ENCODE measurements at places on chromosomes 6 and 20.

GRCh38 chr20:47761482-47762047 is 23.7 kb downstream of the SULF2 start:
- H3K4me1 ChIP-seq = peaks cover 23% of the 10 kb centered on the region
- H3K27me3 ChIP-seq = peaks cover 4% of the 10 kb centered on the region
- H3K36me3 ChIP-seq = peaks cover 1% of the 10 kb centered on the region
- no peak overlapping the region for H3K4me3 ChIP-seq

DNA sequence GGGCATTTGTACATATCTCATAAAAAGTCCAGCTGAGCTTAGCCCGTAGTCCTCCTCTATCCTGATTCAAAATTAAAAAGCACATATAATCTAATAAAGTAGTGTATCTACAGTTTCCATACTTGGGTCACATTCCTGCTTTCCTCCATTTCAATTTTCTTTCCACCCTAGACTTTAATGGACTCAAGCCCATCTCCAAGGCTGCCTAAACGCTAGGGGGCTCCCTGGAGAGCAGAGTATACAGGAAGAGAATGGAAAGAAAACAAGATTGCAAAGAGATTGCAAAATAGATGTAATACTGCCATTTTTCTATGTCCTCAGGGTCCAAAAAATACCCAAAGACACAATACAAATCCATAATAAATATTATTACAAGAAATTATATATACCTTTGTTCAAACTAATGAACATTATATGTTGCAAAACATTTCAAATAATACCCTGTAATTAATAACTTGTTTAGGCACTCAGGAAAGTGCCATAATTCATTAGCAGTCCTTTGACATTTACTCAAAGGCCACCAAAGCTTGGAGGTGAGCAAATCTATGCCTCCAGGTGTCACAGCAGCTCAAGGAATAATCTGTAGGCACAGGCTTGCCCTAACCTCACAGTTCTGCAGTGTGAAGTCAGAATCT is 2.4 kb upstream of the MCM3 start:
- peak; percentile 37 for DNase-seq
- H3K4me1 ChIP-seq = peaks cover 24% of the 10 kb centered on the region
- H3K27ac ChIP-seq = no peak overlapping the region
- H3K27me3 ChIP-seq = no peaks in the 10 kb centered on the region

DNA sequence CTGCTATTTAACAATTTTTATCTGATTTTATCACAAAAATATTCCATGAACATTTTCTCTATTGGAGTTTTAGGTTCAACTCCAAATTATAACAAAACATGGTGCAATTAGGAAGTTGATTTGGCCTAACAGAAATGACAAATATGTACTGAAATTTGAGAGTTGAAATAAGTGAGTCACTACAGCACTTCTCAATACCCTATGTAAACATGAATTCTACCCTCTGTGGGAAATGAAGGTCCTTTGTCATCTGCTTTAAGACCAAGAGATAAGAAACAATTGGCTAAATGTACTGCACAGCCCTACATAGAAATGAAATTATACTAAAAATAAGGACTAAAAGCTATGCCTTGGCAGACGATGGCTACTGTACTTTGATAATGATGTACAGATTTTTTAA is 86.2 kb upstream of the BEND6 start:
- H3K27me3 ChIP-seq = no peaks in the 10 kb centered on the region
- H3K27ac ChIP-seq = no peak overlapping the region
- DNase-seq = no peak
- no peaks in the 10 kb centered on the region for H3K36me3 ChIP-seq

DNA sequence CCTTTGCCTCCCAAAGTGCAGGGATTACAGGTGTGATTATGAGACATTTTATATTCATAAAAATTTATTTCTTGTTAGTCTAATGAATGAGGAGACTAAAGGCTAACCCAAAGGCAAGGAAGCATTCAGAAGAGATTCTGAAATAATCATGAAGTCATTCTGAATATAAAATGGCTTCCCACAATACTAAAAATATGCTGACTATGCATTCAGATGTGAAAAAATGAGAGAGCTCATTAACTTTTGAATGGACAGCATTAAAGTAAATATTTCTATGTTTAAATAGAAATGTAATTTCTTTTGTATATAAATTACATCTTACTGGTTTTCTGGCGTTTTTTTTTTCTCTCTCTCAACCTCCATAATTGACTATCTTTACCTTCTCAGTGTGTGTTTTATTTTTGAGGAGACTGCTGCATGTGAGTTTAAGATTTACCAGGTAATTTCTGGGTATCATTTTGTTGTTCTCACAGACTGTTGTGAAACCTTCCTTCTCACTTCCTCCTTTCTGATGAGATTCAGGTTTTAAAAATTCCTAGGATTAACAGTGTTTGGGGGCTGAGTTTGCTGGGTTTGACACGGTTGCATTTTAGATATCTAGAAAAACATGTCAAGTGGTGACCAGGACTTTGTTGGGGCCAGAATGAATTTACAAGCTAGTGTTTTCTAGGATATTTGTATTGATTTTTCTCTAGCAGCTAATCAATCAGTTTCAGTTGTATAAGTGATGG is 316.6 kb downstream of the CDKAL1 start:
- no peak for DNase-seq
- no peaks in the 10 kb centered on the region for H3K27me3 ChIP-seq
- no peak overlapping the region for H3K27ac ChIP-seq
- H3K36me3 ChIP-seq = no peaks in the 10 kb centered on the region
- H3K4me3 ChIP-seq = no peak overlapping the region

DNA sequence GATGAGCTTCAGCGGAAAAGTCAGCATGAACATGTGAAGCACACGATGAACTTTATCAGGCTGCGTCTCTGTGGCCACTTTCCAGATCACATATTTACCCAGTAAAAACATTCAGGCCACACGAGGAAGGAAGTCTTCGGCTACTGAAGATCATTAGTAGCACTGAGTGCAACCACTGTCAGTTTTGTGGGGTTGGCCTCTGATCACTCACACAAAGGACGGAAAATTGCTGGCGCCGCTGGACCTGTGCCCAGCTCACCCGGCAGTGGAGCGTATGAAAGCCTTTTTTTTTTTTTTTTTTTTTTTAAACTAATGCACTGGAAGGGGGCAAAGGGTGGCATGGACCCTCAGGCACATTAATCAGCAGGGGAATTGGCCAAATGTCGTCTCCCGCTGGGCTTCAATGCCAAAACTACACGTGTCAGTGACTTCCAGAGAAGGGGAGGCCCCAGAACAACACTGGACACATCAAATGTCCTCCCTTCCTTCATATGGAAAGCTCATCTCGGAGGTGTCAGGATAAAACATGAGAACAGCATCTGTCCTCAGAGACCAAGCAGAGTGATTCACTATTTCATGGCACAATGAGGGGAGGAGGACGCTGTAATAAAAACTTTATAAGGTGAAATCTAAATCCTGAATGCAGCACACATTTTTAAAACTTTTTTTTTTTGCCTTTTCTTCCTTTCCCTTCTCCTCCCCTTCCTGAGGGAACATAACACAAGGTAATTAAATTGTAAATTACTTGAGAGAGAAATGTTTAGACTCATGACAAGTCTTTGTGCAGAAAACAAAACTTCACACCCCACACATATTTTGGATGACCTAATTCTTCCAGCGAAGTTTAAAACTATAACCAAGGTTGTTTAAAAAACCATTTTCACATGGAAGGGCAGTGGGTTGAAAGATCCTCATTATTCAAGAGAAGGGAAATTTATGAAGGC is 223.4 kb downstream of the FOXC1 start:
- peak overlapping the region; percentile 35 for H3K27ac ChIP-seq
- peaks cover 47% of the 10 kb centered on the region for H3K4me1 ChIP-seq

- H3K27ac ChIP-seq = no peak overlapping the region
- H3K36me3 ChIP-seq = no peaks in the 10 kb centered on the region
- H3K4me1 ChIP-seq = no peaks in the 10 kb centered on the region
Measured at GRCh38 chr6:85465762-85466161, 15.9 kb downstream of the NT5E start.

- H3K4me3 ChIP-seq = no peak overlapping the region
- no peak overlapping the region for H3K27ac ChIP-seq
- peaks cover 11% of the 10 kb centered on the region for H3K4me1 ChIP-seq
- no peaks in the 10 kb centered on the region for H3K36me3 ChIP-seq
Measured at GRCh38 chr6:127912914-127913313, 12.1 kb upstream of the THEMIS start.

DNA sequence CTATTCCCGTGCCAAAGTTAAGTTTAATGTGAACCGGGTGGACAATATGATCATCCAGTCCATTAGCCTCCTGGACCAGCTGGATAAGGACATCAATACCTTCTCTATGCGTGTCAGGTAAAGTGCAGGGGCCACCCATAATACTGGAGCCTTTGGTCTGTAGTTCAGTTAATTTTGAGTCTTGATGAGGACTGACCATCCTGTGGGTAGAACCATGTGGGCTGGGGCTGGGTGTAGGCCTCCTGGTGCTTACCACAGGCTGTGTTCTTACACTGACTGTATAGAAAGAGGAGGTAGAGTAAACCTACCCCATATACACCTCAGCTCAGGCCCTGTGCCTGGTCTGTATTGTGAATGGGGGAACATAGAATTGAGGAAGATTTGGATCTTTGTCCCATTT is 2.4 kb downstream of the NOP56 start:
- H3K36me3 ChIP-seq = peaks cover 37% of the 10 kb centered on the region
- H3K27me3 ChIP-seq = no peaks in the 10 kb centered on the region
- H3K4me1 ChIP-seq = peaks cover 18% of the 10 kb centered on the region
- H3K27ac ChIP-seq = peak overlapping the region; percentile 66

GRCh38 chr6:16817594-16817993 is 56.3 kb upstream of the ATXN1 start:
- H3K27me3 ChIP-seq = no peaks in the 10 kb centered on the region
- DNase-seq = no peak
- peaks cover 3% of the 10 kb centered on the region for H3K36me3 ChIP-seq
- H3K27ac ChIP-seq = no peak overlapping the region
- H3K4me3 ChIP-seq = no peak overlapping the region

DNA sequence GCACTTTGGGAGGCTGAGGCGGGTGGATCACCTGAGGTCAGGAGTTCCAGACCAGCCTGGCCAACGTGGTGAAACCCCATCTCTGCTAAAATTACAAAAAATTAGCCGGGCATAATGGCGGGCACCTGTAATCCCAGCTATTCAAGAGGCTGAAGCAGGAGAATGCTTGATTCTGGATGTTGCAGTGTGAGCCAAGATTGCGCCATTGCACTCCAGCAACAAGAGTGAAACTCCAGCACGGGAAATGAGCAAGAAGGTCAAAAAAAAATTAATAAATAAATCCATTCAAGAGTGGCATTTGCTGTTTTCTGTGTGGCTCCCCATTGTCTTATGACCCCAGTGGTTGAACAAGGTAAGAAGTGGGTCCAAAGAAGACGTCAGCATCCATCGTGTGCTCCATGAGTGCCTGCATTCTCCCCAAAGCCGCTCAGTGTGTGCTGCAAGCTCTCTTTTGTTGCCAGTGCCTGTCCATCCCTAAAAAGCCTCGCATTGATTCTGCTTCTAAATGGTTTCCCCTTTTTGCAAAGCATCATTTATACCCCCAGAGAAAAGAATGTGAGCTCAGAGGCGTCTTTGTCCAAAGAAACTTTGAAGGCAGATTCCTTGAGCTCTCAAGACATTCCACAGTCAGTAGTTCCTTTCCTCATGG is 38.8 kb upstream of the MAP3K4 start:
- no peak overlapping the region for H3K27ac ChIP-seq
- peaks cover 2% of the 10 kb centered on the region for H3K27me3 ChIP-seq
- H3K4me3 ChIP-seq = no peak overlapping the region
- no peak for DNase-seq

GRCh38 chr20:54284928-54285704 is 77.2 kb downstream of the PFDN4 start:
- no peak for DNase-seq
- H3K36me3 ChIP-seq = no peaks in the 10 kb centered on the region
- no peaks in the 10 kb centered on the region for H3K4me1 ChIP-seq

DNA sequence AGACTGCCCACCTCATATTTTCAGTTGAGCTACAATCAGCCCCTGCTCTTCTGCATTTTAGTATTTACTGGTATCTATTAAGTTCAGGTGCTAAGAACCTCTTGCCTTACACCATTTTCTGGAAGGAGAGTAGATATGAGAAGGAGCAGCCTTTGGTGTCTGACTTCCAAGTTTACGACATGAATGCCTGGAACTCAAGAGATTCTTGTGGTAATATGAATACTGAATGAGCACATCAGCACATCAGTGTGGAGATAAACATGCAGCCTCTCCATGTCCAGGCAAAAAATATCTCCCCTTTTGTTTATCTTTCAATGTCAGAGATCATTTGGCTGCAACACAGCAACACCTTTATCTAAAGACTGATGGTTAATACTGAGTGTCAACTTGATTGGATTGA is 65.8 kb upstream of the THEMIS start:
- H3K27me3 ChIP-seq = no peaks in the 10 kb centered on the region
- no peak overlapping the region for H3K27ac ChIP-seq
- H3K4me1 ChIP-seq = no peaks in the 10 kb centered on the region
- H3K4me3 ChIP-seq = no peak overlapping the region

DNA sequence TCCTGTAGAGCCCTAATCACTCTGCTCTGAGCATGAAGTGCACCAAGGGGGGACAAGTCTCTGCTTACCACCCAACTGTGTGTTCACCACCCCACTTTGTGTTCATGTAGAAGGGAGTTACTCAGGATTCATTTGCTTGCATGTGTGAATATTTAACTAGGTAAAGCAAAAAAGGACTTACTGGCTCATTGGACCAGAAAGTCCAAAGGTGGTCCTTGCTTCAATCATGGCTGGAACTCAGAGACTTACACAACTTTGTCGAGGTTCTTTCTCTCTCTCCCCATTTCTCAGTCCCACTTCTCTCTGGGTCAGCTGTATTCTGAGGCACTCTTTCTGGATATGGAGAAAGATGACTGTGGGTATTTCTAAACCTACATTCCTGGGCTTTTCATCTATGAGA is 4.0 kb downstream of the TMEM200A start:
- DNase-seq = no peak
- H3K36me3 ChIP-seq = no peaks in the 10 kb centered on the region
- H3K4me1 ChIP-seq = peaks cover 12% of the 10 kb centered on the region
- H3K4me3 ChIP-seq = no peak overlapping the region

DNA sequence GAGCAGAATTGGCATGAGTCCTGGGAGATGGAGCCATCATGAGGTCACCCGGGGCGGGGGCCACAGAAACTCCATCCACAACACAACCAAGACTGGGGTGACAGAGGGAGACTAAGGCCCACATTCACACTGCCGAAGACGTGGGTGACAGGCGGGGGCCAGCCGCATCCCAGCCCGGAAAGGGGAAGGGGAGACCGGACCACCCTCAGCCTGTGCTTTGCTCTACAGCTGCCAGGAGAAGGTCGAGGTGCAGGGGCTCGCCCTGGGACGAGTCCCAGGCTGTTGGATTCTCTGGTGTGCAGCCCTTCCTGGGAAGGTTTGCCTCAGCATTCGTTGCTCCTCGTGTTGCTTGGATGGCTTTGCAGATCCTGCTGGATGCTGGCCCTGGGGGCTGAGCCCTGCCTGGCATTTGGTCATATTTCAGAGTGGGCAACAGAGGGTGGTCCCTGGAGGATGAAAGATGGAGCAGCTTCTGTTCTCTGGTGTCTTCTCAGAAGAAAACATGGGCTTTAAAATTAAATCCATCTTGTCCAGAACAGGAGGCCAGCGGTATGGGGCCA is 328.9 kb downstream of the TAF4 start:
- no peak overlapping the region for H3K4me3 ChIP-seq
- no peak for DNase-seq
- peaks cover 28% of the 10 kb centered on the region for H3K27me3 ChIP-seq
- H3K4me1 ChIP-seq = peaks cover 4% of the 10 kb centered on the region
- no peak overlapping the region for H3K27ac ChIP-seq

GRCh38 chr6:138677538-138677937 is 96.0 kb upstream of the CCDC28A start:
- H3K27me3 ChIP-seq = no peaks in the 10 kb centered on the region
- H3K4me3 ChIP-seq = no peak overlapping the region
- no peaks in the 10 kb centered on the region for H3K36me3 ChIP-seq
- no peak for DNase-seq
- peaks cover 13% of the 10 kb centered on the region for H3K4me1 ChIP-seq

- H3K27ac ChIP-seq = no peak overlapping the region
- H3K4me1 ChIP-seq = peaks cover 14% of the 10 kb centered on the region
- no peaks in the 10 kb centered on the region for H3K36me3 ChIP-seq
- no peak for DNase-seq
- peak overlapping the region; percentile 73 for H3K4me3 ChIP-seq
Measured at GRCh38 chr20:41318271-41318649, 729 bp upstream of the ZHX3 start.

All from mesothelial cell of epicardium (in vitro differentiated cells).